ENCODE measurements at places on chromosomes 1 and 21.

GRCh38 chr1:109466452-109467300 is at the start of gene SYPL2:
Gene SYPL2 (plus strand): TSS chr1:109466546. CDS start chr1:109466844, 298 bp downstream.
- DNase-seq = no peak

DNA sequence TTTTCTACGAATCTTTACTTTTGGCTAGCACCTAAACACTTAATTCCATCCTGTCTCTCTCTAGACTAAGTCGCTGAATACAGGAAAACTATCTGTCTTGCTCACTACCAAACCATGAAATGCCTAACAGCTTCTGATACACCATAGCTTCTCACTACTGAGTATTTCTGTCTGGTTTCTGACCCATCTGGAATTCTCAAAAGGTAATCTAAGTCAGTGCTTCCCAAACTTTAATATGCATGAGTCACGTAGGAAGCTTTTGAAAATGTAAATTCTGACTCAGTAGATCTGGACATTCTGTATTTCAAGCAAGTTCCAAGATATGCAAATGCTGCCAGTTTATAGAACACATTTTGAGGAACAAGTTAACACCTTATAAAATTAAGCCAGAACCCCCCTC is 9.2 kb upstream of the OVGP1 start:
- no peak for DNase-seq

DNA sequence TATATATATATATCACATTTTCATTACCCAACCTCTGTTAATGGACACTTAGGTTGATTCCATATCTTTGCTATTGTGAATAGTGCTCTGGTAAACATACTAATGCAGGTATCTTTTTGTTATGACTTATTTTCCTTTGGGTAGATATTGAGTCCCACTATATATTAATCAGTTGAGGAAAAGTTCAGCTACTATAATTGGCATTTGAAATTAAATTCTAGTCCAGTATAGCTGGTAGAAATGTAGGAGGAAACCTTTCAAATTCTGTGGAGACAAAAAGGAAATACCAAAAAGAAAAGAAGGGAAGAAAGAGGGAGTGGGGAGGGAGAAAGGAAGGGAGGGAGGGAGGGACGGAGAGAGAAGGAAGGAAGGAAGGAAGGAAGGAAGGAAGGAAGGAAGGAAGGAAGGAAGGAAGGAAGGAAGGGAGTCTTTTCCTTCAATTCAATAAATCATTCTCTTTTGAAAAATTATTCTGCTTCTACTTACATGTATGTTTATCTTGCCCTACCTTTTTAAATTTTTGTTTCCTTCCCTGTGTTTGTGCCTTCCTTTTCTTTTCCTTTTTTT is 311.9 kb downstream of the TPR start:
- DNase-seq = no peak

DNA sequence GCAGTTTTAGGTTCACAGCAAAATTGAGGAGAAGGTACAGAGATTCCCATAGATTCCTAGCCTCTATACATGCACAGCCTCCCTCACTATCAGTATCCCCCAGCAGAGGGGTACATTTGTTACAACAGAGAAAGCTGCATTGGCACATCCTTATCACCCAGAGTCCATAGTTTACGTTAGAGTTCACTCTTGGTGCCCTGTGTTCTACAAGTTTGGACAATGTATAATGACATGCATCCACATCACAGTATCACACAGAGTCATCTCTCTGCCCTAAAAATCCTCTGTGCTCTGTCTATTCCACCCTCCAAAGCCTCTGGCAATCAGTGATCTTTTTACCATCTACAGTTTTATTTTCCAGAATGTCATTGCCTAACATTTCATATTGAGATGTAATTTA is 22.3 kb upstream of the RGS16 start:
- DNase-seq = no peak

DNA sequence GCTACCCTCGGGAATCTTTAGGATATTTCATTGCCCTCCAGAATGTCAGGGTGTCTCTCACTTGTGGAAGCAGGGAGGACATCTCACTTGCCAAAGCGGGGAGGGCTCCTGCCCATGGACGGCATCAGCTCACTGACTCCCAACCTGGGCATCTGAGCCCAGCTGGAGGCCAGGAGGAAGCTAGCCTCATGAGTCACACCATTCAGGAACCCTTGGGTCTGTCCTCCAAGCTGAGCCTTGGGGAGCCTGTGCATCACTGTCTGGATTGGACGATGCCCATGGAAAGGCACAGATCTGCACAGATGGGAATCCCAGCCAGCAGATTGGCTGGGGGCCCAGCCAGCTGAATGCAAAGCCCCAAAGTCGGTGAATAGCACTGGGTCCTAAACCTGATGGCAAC is 25.2 kb downstream of the WNT3A start:
- no peak for DNase-seq

- DNase-seq = no peak
Observed at GRCh38 chr1:40887012-40887378, 24.8 kb upstream of the CITED4 start.

All from H54 (cell line).